Suppressor macrophage treated with lipopolysaccharide for 1 hour (primary cell): ENCODE measurements at places on chromosomes 16 and 17.

GRCh38 chr16:66212428-66212827, 154.1 kb upstream of the CDH5 start:
- no peak for DNase-seq

GRCh38 chr16:68377667-68378393, 67.0 kb downstream of the PRMT7 start:
- no peak for DNase-seq

- DNase-seq: peak; percentile 98
Measured at GRCh38 chr17:4833178-4833940, at the start of gene MINK1. MINK1 (plus strand) TSS chr17:4833340; CDS start chr17:4833584, 244 bp downstream.

GRCh38 chr16:30609002-30609925, 925 bp downstream of the ZNF689 start:
- no peak for DNase-seq

DNA sequence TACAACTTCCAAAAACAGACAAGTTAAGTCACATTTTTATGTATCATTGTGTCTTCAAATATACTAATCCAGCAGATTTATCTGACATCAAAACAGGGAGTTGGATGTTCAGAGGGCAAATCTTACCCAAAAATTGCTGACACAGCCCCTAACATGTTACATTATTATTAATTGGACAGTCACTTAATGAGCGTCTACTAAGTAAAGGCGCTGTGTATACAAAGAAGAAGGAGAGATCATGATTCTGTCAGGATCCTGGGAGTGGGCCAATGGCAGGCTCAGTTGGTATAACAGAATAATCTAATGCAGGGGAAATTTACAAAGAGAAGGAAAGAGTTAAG, 18.4 kb upstream of the CD300E start:
- DNase-seq: no peak

DNA sequence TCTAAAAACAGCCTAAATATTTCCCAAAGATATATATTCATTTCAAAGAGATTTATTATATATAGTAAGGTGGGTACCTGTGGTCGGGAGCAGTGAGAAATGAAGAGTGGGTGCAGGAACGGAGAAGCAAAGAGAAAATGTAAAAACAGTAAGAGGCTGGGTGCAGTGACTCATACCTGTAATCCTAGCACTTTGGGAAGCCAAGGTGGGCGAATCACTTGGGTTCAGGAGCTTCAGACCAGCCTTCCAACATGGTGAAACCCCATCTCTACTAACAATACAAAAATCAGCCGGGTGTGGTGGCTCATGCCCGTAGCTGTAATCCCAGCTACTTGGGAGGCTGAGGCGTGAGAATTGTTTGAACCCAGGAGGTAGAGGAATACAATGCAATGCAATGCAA, 257.1 kb downstream of the BCAS3 start:
- DNase-seq: no peak

GRCh38 chr16:1278477-1278876, 22.6 kb downstream of the TPSD1 start:
- DNase-seq: no peak

GRCh38 chr16:24138024-24138423, 118.1 kb upstream of the CACNG3 start:
- DNase-seq: no peak

DNA sequence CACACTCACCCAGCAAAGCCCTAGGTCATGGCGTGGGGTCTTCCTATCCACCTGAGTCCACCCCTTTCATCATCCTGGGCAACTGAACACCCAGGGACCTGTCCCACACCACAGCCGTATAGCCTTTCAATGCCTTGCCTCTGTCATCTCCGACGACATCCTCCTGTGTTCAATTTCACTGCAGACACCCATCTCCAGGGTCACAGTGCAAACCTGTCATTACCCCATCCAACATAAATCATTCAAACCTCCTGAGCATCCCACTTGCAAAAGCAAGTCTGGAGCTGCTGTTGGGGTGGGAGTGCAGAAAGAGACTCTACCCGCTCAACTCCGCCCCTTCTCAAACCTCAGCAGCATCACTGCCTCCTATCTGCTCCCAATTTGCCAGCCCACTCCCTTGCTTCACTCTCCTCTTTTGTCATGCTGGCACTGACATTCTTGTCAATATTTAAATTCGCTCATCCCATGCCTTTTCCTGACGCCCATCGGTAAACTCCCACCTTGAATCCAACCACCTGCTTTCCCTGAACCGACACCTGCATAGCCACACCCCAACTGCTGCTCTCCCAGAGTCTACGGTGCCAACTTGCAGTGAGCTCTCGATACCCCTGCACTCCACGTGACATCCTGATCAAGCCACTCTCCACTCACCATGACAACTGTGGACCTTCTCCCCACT, 37.0 kb downstream of the MARF1 start:
- DNase-seq: no peak

DNA sequence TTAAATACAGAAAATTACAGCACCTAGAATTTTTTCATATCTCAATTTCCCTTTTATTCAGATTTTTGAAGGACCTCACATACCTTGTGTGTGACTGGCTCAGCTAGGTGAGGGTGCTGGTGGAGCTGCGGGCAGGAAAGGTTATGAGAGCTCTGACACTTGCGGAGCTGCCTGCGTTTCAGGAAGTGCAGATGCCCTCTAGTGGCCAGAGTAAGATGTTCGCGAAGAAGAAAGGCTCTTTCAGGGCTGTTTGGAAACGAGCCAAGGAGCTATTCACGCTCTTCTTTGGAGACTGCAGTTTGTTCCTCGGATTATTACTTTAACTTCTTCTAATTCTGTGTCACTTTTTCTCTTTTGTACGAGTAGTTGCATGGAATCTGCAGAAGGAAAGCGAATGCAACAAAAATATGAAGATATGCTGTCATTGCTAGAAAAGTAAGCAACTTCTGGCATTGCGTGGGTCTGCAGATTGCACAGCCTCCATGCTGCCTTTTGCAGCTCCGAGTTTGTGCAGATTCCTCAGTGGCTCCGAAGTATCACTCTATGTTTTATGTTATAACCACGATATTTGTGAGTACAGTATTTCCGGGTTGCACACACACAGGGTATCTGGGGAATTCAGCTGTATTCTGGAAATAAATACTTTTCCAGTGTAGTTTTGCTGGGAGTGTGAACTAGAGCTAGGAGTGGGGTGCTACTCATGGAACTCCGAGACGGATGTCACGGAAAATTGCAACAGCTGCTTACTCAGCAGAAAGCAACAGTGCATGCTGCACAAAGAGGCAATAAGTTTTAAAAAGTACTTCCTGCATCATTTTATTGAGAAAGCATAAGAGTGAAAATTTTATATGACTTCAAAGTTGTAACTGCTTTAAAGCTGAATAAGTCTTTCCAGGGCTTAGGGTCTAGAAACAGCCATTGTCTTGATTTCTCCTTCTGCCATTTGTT, 46.3 kb downstream of the DNAH9 start:
- DNase-seq: peak; percentile 66

DNA sequence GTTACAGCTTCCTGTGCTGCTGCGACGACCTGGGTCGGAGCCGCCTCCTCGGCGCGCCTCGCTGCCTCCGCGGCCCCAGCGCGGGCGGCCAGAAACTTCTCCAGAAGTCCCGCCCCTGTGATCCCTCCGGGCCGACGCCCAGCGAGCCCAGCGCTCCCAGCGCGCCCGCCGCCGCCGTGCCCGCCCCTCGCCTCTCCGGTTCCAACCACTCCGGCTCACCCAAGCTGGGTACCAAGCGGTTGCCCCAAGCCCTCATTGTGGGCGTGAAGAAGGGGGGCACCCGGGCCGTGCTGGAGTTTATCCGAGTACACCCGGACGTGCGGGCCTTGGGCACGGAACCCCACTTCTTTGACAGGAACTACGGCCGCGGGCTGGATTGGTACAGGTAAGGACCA, 746 bp downstream of the HS3ST2 start:
- DNase-seq: peak; percentile 32

GRCh38 chr17:79793924-79794304, 3.0 kb downstream of the CBX8 start:
- DNase-seq: no peak

GRCh38 chr17:42700586-42701289, 18.4 kb downstream of the CNTNAP1 start:
- no peak for DNase-seq

- DNase-seq: peak; percentile 97
Measured at GRCh38 chr16:1470481-1471251, 4.2 kb downstream of the CLCN7 start.

DNA sequence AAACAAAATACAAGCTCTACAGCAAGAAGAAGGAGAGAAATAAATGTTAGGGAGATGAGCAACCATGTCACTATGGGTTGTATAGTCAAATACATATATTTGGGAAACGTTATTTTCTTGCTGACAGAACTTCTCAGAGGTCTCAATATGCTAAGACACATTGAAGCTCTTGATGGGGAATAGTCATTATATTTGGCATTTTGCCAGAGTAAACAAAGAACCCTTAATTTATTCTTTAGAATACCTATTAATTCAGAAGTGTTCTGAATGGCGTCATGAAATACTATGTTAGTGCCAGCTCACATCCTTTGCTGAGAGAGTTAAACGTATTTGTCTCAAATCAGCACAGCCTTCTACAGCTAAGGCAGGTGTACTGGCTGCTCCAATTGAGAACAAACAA, 458.9 kb downstream of the CDH13 start:
- no peak for DNase-seq

DNA sequence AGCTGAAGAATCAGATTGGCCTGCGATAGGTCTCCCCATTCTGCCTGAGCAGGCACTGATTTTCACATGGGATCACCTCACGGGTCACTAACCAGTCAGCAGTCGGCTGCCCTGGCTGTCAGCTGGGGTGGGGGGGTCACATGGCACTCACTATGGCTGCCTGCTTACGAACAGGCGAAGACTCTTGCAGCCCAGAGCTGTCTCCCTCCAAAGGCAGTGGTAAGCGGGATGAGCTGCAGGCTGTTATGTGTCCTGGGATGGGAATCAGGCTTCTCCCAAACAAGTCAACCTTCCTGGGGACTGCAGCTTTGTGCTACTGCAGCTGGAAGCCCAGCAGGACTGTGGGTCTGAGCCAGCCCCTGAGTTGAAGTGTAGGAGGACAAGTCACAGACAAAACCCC, 29.0 kb upstream of the ADORA2B start:
- DNase-seq: no peak
